RPMI7951 (cell line): ENCODE measurements at places on chromosomes 11 and 22. TPM values are rescaled to one million over a fixed set of nuclear protein-coding genes. Genes with fewer than 3 reads are reported as not detected.

DNA sequence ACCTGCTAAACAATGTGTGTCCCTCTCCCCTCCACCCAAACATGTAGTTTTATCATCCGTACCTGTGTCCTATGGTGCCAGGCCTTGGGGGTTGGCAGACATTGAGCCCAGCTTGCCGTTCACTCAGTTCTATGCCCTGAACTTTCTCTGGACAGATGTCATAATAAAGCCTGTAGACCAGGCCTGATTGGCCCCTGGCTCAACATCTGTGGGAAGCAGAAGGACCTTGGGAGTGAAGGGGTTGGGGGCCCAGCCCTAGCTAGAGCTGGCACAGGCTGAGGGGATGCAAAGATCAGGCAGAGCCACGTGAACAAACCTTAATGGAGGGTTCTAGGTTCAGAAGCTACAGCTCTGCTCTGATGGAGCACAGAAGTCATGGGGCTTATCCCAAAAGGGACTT lies 600.6 kb downstream of the BUD13 start:
- DNase-seq: no peak

DNA sequence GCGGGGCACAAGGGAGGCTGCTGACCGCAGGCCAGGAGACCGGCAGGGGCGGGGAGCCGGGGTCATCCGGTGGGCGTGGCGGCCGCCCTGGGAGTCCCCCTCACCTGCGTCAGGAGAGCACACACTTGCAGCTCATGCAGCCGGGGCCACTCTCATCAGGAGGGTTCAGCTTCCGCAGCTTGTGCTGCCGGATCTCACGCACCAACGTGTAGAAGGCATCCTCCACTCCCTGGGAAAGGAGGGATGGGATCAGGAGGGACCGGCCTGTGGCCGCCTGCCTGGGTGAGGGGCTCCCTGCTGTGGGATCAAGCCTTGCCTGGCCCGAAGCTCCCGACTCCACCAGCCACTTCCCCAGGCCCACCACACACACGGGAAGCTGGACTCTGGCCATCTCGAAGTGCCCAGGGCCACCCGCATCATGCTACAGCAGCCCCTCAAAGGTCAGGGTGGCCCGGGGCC lies 2.8 kb downstream of the HRAS start:
- no peak for DNase-seq

- DNase-seq: peak; percentile 100
Measured at GRCh38 chr11:129143335-129143734, 48.8 kb downstream of the ARHGAP32 start.

DNA sequence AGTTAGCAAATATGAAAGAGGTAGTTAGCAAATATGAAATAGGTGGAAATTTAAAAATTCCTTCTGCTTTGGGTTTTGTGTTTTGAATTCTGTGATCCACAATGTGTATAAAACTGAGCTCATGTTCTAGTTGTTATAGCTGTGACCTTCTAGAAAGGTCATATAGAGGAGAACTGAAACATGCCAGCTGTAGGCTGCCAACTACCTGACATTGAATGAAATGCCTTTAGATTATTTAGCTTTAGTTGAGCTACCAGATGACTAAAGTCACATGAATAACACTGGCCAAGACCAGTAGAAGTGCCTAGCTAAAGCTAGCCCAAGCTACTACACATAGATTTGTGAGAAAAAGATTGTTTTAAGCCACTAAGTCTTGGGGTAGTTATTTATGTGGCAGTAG lies 5.8 kb upstream of the TCN1 start:
- no peak for DNase-seq

DNA sequence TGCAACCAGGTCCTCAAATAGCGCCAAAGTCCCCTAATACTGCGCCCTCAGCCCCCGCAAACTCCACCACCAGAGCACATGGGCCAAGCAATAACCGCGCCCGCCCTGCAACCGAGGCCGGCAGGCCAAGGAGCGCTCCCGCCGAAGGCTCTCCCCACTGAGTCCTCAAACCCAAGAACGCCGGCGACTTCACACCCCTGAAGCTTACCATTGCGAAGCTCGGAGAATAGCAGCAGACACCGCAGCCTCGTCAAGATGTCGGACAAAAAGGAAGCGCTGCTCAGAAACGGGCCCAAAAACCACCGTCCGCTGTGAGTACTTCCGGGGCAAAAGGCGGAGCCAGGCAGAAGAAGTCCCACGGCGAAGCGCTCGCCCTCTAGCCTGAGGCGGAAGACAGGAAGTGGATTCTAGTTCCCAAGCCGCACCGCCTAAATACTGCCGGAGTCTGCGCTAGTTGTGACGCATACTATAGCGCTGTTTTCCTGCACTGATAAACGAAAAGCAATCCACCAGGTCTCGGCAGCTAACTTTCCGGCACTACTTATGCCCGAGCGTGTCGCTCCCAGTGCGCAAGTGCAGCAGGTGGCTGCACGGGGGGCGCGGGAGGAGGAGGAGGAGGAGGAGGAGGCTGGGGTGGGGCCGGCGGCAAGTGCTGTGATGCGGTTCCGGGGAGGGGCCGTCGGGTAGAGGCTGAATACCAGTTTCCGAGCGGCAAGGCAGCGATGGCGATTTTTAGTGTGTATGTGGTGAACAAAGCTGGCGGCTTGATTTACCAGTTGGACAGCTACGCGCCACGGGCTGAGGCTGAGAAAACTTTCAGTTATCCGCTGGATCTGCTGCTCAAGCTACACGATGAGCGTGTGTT lies at the start of the genes RPS25 and TRAPPC4:
Gene RPS25, minus strand, starts transcription at position 270 of the 865 bp plus-strand sequence. Its CDS starts 59 bp downstream, at position 211.
Gene TRAPPC4, plus strand, starts transcription at position 693 of the 865 bp plus-strand sequence. Its CDS starts 30 bp downstream, at position 723.
- DNase-seq: peak; percentile 96

DNA sequence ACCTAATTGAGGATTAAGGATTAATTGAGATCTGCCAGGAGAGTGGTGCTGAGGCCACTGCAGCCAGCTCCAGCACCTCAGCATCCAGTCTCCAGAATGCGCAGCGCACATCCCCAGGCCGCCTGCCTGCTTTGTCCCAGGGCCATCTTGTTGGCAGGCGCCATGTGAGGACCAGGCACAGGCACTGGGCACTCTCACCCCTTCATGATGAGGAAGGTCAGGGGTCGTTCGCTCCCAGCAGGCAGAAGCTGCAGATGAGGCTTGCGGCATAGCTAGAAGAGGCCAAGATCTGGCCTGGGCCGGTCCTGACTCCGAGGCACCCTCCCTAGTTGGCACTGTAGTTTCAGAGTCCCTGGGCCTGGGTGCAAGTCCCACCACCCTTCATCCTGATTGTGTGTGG lies 6.4 kb downstream of the CABP2 start:
- DNase-seq: no peak

DNA sequence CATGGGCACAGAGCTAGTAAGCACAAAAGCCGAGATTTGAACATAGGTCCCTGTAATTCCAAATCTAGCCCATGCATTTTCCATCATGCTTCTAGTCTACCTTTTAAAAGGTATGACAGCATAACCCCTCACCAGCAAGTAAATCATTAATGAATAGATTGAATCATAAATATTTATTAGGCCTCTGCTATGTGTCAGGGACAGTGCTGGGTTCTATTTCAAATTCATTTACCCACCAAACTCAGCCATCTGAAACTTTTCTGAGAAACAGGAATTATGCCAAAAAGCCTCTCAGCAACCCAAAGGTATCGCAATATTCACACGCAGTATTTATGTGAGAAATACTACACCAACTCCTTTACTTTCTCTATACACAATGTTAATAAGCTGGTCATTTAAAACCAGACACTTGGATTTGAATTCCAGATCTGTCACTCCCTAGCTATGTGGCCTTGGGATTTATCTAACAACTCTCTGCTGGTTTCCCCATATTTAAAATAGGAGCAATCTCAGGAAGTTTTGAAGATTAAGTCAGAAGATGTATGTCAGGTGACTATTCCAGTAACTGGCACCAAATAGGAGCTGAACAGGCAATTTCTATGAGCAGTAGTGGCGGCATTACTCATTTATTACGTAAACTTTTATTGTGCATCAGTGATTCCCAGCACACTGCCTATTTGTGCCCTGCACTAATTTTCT lies 191.4 kb downstream of the TENM4 start:
- DNase-seq: no peak

OR8D2 gene
- not detected in 2 replicates for total RNA-seq

OR51F1 gene
- total RNA-seq: not detected in 2 replicates

- peak; percentile 46 for DNase-seq
Measured at GRCh38 chr11:109972181-109972715, 120.9 kb upstream of the ZC3H12C start.
